AG04449 (cell line): ENCODE measurements at places on chromosomes 2 and 18.

DNA sequence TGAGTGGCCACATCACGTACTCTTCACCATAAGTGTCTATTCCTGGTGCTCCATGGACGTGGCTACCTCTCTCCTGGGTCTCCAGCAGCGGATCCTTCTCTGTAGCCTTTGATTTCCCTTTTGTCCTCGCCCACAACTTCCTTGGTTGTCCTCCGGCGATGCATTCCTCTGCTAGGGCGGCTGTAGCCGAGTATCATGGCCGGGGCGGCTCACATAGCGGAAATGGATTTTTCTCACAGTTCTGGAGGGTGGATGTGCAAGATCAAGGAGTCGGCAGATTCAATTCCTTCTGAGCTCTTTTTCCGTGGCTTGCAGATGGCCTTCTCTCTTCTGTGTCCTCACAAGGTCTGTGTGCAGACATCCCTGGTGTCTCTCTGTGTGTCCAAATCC is 35.7 kb downstream of the ACKR3 start:
- DNase-seq: no peak

DNA sequence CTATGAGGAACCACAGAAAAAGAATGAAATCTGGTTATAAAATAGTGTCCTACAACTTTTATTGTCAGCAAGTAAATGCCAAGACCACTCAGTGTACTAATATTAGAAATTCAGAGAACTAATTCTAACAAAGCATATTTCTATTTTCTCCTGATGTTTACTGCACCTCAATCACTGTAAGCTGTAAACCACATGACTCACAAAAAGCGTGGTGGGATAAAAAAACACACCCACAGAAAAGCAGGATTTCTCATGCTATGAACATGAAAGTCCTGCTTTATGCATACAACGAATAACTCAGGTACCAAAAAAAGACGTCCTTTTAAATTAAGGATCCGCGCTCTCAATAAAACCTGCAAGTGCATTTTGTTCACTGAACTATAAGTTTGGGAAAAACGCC is 797 bp downstream of the TXNL4A start:
- no peak for DNase-seq

GRCh38 chr18:50632895-50633515 is 73.1 kb downstream of the MAPK4 start:
- DNase-seq: no peak

- peak; percentile 5 for DNase-seq
Observed at GRCh38 chr2:68837861-68838341, 33.3 kb downstream of the BMP10 start.
